ENCODE measurements at places on chromosomes 7 and 10.
A peak's percentile ranks its signal among the peaks of the same experiment; 100 is the strongest.

GRCh38 chr10:126868371-126868770 is 36.9 kb upstream of the DOCK1 start:
- DNase-seq: no peak

- peak; percentile 7 for DNase-seq
Observed at GRCh38 chr10:93006435-93007039, 54.1 kb upstream of the CYP26C1 start.

- no peak for DNase-seq
Observed at GRCh38 chr7:157819455-157819807, 482.6 kb downstream of the DNAJB6 start.

GRCh38 chr7:156819733-156820295 is 73.2 kb downstream of the LMBR1 start:
- DNase-seq: no peak

DNA sequence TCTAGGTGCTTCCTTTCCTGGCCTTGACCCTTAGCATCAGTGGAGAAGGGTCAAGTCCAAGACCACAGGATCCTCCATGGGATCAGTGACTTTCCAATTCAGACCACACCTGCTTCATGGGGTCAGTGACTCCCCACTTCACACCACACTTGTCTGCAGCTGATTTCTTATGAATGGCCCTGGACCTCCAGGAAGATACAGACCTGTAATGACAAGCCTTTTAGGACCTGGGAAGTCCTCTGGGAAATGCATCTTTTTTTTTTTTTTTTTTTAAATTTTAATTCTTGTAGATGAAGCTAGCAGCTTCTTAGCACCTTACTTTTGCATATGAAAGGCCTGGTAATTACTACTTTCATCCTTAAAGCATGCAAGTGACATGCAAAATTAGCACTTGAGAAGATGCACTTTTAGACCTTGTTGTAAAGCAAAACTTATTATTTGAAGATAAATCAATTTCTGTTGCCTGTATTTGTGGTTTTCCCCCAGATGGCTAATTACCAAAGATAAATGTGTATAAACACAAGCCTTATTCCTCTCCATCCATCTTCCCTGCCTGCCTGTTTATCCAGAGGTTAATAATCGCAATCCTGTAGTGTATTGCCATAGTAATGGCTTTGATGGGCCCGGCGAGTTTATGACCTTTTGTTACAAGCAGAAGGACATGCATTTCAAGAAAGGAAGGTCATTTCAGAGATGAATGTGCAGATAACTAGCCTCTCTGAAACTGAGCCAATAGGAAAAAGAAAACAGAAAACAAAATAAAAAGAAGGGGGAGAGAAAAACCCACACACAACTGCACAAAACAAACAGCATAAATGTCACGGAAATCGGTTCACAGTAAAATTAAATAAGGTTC is 1018.7 kb downstream of the TYW1 start:
- DNase-seq: no peak

GRCh38 chr10:125984865-125985495 is 88.6 kb downstream of the FANK1 start:
- no peak for DNase-seq

DNA sequence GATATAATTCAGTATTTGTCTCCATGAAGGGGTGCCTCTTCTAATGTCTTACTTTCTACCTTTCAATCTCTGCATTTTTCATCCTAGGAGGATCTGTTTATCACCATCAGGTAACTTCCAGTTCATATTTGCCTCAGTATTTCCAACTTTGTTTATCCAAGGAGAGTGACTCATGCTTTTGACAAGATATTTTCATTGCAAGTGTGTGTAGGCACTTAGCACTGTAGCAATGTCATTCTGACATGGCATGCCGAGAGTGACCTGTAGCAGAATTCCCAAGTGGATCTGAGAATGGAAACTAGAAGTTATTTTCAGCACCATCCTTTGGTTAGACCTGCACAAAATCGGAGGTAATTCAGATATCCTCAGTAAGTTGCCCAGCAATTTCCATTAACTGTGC is 129.9 kb downstream of the INHBA start:
- DNase-seq: no peak

GRCh38 chr10:75540981-75541380 is 109.6 kb downstream of the LRMDA start:
- no peak for DNase-seq

GRCh38 chr10:49187950-49188761 is at the start of gene TMEM273:
Gene TMEM273, minus strand, starts transcription at chr10:49188391. Its CDS starts 55 bp downstream, at chr10:49188336.
- DNase-seq: peak; percentile 58

DNA sequence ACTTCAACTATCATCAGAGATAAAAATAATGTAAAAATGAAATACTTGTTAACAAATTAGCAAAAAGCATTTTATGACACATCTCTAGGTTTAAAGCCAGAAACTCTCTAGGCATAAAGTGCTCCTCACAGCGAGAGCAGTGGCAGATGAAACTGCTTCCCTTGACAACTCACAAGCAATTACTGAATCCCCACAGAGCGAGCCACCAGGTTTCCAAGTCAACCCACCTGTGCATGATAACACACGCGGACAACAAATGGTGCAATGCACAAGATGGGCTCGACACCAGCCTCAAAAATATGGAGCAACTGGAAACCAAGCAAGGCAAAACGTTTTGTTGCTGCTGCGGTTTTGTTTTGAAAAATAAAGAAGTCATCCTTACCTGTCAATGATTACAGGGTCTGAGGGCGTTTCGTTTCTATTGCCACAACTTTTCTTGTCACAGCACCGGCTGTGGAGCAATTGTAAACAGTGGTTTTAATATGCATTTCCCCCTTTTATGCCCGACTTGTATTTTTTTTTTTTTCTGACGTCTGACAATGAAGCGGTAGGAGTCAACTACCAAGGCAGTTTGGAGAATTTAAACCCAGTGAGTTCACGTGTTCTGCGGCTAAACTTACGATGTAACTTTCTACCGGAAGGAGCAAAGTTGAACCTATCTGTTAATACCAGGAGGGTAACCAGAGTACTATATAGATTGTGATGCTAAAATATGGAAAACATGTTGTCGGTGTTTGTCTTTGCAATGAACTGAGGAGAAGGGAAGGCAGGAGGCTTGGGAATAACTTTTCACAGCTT is 7.0 kb downstream of the EBF3 start:
- DNase-seq: no peak

GRCh38 chr10:66455304-66455703 is 470.5 kb upstream of the LRRTM3 start:
- DNase-seq: no peak

DNA sequence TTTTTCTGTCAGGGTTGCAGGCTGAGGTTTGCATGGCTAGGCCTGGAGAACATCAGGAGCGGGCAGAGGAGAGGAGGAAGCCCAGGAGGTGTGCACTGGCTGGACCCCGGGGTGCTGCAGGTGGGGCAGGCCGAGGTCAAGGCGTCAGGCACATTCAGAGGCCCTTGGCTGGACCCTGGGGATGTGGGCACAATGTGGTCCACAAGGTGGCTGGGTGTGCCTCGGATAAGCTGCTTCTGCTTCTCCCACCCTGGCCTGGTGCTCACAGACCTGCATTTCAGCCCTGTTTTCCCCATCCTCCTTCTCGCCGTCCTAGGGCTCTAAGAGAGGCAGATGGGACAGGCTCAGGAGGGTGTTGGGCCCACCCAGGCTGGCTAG is 108.2 kb downstream of the ADCY1 start:
- DNase-seq: no peak
